ENCODE measurements at places on chromosomes 1 and 21. TPM values are rescaled to one million over a fixed set of nuclear protein-coding genes. Genes with fewer than 3 reads are reported as not detected.

RAB25 gene
- 30.6 TPM for total RNA-seq

NPPA gene
- total RNA-seq, result not detected

MSH4 gene
- 0.12 TPM for total RNA-seq

VHLL gene
- total RNA-seq, result not detected

KRTAP13-3 gene
- total RNA-seq, result not detected

TRIM17 gene
- total RNA-seq, result 0.67 TPM

- H3K27me3 ChIP-seq, result no peaks in the 10 kb centered on the region
- H3K36me3 ChIP-seq, result no peaks in the 10 kb centered on the region
- H3K27ac ChIP-seq, result peak overlapping the region; percentile 2
- no peak for DNase-seq
- H3K4me1 ChIP-seq, result no peaks in the 10 kb centered on the region
- no peak overlapping the region for H3K4me3 ChIP-seq
Measured at GRCh38 chr1:12148160-12148957, 18.4 kb upstream of the TNFRSF1B start.

DNA sequence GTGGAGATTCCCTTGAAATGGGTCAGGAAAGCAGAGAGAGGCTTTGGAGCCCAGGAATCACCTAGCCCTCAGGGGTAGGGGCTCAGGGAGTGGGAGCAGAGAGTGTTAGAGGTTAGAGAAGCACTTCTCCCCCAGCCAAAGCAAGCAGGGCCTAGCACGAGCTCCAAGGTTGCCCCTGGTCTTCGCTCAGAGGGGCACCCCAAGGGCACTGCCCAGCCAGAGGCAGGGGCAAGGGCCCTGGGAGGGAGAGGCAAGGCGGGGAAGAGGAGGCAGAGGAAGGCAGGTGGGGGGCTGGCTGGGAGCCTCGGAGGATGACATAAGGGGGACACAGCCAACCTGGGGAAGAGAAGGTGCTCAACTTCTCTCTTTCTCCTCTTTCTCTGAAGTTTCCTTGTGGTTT is 71.9 kb downstream of the CASZ1 start:
- no peaks in the 10 kb centered on the region for H3K36me3 ChIP-seq
- DNase-seq, result no peak
- H3K4me1 ChIP-seq, result peaks cover 44% of the 10 kb centered on the region
- no peak overlapping the region for H3K4me3 ChIP-seq
- peak overlapping the region; percentile 83 for H3K27ac ChIP-seq

- H3K27me3 ChIP-seq, result no peaks in the 10 kb centered on the region
- no peak overlapping the region for H3K27ac ChIP-seq
- DNase-seq, result no peak
Measured at GRCh38 chr1:77832901-77833300, 53.5 kb downstream of the MIGA1 start.

GRCh38 chr1:58741678-58742553 is 41.9 kb downstream of the JUN start:
- H3K36me3 ChIP-seq, result no peaks in the 10 kb centered on the region
- no peak overlapping the region for H3K4me3 ChIP-seq
- no peak overlapping the region for H3K27ac ChIP-seq
- no peak for DNase-seq
- H3K27me3 ChIP-seq, result no peaks in the 10 kb centered on the region

DNA sequence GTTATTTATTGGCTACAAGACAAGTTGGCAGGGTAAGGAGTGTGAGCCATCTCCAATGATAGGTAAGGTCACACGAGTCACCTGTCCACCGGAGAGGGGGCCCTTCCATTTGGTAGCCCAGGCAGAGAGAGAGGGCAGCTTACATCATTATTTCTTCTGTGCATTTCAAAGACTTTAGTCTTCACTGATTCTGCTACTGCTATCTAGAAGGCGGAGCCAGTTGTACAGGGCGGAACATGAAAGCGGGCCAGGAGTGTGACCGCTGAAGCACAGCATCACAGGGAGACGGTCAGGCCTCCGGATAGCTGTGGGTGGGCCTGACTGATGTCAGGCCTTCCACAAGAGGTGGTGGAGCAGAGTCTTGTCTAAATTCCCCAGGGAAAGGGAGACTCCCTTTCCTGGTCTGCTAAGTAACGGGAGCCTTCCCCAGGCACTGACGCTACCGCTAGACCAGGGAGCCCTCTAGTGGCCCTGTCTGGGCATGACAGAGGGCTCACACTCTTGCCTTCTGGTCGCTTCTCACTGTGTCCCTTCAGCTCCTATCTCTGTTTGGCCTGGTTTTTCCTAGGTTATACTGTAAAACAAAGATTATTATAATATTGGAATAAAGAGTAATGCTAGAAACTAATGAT is 36.7 kb downstream of the ZNF695 start:
- no peaks in the 10 kb centered on the region for H3K4me1 ChIP-seq
- H3K4me3 ChIP-seq, result peak overlapping the region; percentile 14
- H3K36me3 ChIP-seq, result no peaks in the 10 kb centered on the region
- H3K27me3 ChIP-seq, result no peaks in the 10 kb centered on the region
- H3K27ac ChIP-seq, result no peak overlapping the region

- H3K27ac ChIP-seq, result no peak overlapping the region
- no peak for DNase-seq
- H3K4me3 ChIP-seq, result no peak overlapping the region
- H3K27me3 ChIP-seq, result no peaks in the 10 kb centered on the region
Measured at GRCh38 chr1:41804176-41804575, 114.5 kb downstream of the HIVEP3 start.

- H3K4me1 ChIP-seq, result peaks cover 4% of the 10 kb centered on the region
- no peaks in the 10 kb centered on the region for H3K36me3 ChIP-seq
- no peaks in the 10 kb centered on the region for H3K27me3 ChIP-seq
- peak overlapping the region; percentile 30 for H3K27ac ChIP-seq
Measured at GRCh38 chr1:170661646-170662411, 2.1 kb upstream of the PRRX1 start.

- no peak for DNase-seq
- no peaks in the 10 kb centered on the region for H3K27me3 ChIP-seq
- no peak overlapping the region for H3K27ac ChIP-seq
- H3K4me3 ChIP-seq, result no peak overlapping the region
Measured at GRCh38 chr1:205536759-205537361, 32.4 kb downstream of the CDK18 start.

DNA sequence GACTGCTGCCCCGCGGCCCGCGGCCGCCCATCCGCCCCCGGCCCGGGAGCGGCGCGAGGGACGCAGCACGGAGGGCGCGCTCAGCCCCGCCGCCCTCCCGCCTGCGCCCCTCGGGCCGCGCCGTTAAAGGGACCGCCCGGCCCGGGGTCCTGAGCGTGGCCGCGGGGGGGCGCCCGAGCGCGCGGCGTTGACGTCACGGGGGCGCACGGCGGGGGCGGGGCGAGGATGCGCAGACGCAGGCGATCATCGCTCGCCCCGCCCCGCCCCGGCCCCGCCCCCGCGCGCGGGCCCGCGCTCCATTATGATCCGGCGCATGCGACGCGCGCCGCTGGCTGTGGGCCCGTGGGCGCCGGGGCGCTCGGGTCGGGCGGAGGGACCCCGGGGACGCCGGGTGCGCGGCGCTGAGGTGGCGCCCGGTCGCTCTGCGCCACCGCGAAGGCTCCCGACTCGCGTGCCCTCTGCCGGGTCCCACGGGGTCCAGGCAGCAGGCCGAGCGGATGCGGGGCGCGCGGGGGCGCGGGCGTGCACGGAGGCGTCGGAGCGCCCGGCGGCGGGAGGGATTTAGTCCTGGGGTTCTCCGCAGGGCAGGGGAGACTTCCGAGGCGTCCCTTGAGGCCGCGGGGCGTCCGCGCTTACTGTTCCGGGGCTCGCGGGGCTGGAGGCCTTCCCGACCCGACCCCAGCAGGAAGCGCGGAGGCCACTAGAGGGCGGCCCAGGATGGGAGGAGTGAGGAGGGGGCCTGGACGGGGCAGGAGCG is at the start of gene DVL1:
Gene DVL1 (minus strand): TSS at position 163 of the 757 bp plus-strand sequence. CDS start 353 bp downstream, outside the sequence.
- DNase-seq, result peak; percentile 92
- H3K4me1 ChIP-seq, result peaks cover 8% of the 10 kb centered on the region
- H3K4me3 ChIP-seq, result peak within 1 kb of the TSS; percentile 63
- H3K27ac ChIP-seq, result peak within 1 kb of the TSS; percentile 76
- H3K27me3 ChIP-seq, result no peaks in the 10 kb centered on the region
- H3K36me3 ChIP-seq, result no peaks in the 10 kb centered on the region

DNA sequence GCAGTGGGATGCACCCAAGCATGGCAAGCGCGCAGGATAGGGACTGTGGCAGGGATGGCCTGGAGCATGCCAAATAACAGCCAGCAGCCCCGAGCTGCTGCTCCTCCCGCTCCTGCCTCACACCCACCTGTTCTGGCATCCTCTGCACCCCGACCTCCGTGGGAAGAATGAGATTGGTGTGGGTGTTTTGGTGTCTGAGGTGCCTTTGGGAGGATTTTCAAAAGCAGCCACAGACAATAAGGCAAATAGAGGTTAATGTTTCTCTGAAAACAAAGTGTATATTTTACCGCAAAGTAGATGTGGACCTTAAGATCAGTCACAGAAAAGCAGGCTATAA is 35.5 kb downstream of the IGFN1 start:
- no peaks in the 10 kb centered on the region for H3K36me3 ChIP-seq
- DNase-seq, result no peak
- no peak overlapping the region for H3K27ac ChIP-seq
- H3K4me1 ChIP-seq, result no peaks in the 10 kb centered on the region
- H3K4me3 ChIP-seq, result no peak overlapping the region

GRCh38 chr1:200380589-200381021 is 29.2 kb downstream of the ZNF281 start:
- DNase-seq, result no peak
- no peaks in the 10 kb centered on the region for H3K27me3 ChIP-seq
- no peaks in the 10 kb centered on the region for H3K36me3 ChIP-seq
- no peak overlapping the region for H3K27ac ChIP-seq
- H3K4me1 ChIP-seq, result no peaks in the 10 kb centered on the region
- H3K4me3 ChIP-seq, result no peak overlapping the region

DNA sequence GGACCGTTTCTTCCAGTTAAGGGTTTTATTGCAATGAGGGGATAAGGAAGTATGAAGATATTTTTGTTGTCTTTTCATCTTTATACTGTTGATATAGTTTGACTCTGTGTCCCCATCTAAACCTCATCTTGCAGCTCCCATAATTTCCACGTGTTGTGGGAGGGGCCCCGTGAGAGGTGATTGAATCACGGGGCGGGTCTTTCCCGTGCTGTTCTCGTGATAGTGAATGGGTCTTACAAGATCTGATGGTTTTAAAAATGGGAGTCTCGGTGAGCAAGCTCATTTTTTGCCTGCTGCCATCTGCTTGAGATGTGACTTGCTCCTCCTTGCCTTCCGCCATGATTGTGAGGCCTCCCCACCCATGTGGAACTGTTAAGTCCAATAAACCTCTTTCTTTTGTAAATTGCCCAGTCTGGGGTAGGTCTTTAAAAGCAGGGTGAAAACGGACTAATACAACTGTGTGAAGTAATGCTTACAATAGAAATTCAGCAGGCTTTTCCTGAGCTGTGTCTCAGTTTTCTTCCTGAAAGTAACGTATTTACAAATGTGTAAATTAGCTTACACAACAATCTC is 377.3 kb downstream of the SIPA1L2 start:
- no peaks in the 10 kb centered on the region for H3K27me3 ChIP-seq
- no peaks in the 10 kb centered on the region for H3K36me3 ChIP-seq
- H3K27ac ChIP-seq, result no peak overlapping the region
- no peak for DNase-seq
- H3K4me1 ChIP-seq, result no peaks in the 10 kb centered on the region

DNA sequence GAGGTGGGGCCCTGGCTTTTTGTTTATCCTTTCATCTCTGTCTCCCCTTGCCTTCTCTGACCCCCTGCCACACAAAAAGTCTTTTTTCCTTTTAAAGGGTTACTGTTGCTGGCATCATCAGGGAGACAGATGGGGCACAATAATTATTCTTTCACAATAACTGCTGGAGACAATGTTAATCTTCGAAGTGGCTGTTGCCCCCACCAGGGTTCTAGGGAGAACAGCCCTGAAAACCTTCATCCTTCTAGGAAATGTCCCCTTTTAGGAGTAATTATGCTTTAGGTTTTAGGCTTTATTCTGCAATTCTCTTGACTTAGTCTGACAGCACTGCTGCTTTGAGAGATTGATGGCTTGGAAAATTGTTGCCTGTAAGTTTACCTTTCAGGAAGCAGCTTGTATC is 150.0 kb downstream of the NOS1AP start:
- H3K27me3 ChIP-seq, result no peaks in the 10 kb centered on the region
- no peak overlapping the region for H3K27ac ChIP-seq
- H3K36me3 ChIP-seq, result no peaks in the 10 kb centered on the region
- DNase-seq, result no peak
- peaks cover 3% of the 10 kb centered on the region for H3K4me1 ChIP-seq

GRCh38 chr1:93670141-93670540 is 11.5 kb downstream of the BCAR3 start:
- no peak for DNase-seq
- no peak overlapping the region for H3K4me3 ChIP-seq
- no peaks in the 10 kb centered on the region for H3K36me3 ChIP-seq
- no peaks in the 10 kb centered on the region for H3K27me3 ChIP-seq
- H3K4me1 ChIP-seq, result peaks cover 9% of the 10 kb centered on the region

GRCh38 chr1:201141418-201141817 is 12.9 kb downstream of the TMEM9 start:
- no peaks in the 10 kb centered on the region for H3K27me3 ChIP-seq
- peaks cover 10% of the 10 kb centered on the region for H3K4me1 ChIP-seq
- peak; percentile 26 for DNase-seq

DNA sequence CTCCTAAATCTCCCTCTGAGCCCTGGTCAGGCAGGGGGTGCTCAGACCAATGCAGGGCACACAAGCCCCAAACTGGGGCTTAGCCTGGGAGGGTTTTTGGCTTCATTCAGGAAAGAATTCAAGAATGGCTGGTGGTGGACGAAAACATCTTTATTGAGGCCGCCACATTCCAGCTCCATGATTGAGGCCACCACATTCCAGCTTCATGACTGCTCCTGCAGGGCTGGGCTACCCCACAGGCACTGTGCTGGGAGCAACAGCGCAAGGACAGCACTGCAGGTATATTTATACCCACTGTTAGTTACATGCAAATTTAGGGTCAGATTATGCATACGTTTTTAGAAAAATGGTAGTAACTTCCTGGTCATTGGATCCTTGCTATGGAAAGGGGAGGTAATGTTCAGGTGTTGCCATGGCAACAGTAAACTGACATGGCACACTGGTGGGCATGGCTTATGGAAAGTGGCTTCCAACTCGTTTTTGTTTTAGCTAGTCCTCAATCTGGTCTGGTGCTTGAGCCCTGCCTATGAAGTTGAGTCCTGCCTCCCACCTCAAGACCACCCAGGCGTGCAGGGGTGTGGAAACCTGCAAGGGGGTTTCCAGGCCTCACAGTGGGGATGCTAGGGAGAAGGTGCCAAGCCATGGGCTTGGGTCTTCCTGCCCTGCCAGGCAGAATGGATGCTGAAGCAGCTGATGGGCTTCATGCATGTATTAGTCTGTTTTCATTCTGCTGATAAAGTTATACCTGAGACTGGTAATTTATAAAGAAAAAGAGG is 348.7 kb upstream of the AJAP1 start:
- no peak overlapping the region for H3K4me3 ChIP-seq
- no peaks in the 10 kb centered on the region for H3K4me1 ChIP-seq
- no peak overlapping the region for H3K27ac ChIP-seq
- H3K36me3 ChIP-seq, result no peaks in the 10 kb centered on the region
- DNase-seq, result no peak

GRCh38 chr1:208433971-208434370 is 189.8 kb upstream of the PLXNA2 start:
- H3K27me3 ChIP-seq, result no peaks in the 10 kb centered on the region
- H3K27ac ChIP-seq, result no peak overlapping the region
- DNase-seq, result no peak
- no peaks in the 10 kb centered on the region for H3K4me1 ChIP-seq
- no peak overlapping the region for H3K4me3 ChIP-seq

- peak; percentile 70 for DNase-seq
- H3K4me1 ChIP-seq, result no peaks in the 10 kb centered on the region
- H3K27ac ChIP-seq, result peak overlapping the region; percentile 91
- no peaks in the 10 kb centered on the region for H3K27me3 ChIP-seq
- no peaks in the 10 kb centered on the region for H3K36me3 ChIP-seq
Measured at GRCh38 chr1:54488779-54489626, 59.0 kb upstream of the ACOT11 start.
